ENCODE measurements at places on chromosomes 6 and 20.

- no peak for DNase-seq
Observed at GRCh38 chr6:15735567-15736265, 72.9 kb upstream of the DTNBP1 start.

DNA sequence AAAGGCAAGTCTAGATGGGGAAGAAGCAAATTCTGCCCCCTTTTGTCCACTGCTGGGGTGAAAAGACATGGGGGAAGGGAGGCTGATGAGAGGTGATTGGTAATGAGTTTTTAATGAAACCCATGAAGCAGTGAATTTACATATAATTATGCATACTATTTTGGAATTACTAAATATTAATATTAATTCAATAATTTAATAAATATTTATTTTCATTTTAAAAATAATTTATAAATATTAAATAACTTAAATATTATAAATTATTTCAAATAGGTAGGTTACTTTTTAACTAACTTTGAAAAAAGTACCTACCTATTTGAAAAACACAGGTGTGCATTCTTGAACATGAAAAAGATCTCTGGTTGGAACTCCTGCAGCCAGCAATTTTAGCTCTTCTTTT lies 138.1 kb upstream of the GPR6 start:
- no peak for DNase-seq

DNA sequence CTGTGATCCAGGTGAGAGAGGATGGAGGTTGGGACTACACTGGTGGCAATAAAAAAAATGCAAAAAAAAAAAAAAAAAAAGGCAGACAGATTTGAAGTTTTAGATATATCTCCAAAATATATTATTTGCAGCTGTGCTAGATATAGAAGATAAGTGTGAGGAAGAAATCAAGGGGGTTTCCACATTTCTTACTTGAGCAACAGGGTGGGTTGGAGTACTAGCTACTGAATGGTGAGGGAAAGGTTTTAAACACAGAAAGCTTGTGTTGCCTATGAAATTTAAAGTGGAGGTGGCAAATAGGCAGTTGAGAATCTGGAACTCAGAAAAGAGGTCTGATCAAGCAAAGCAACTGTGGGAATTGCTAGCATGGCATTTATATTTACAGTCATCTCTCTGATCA lies 59.9 kb upstream of the GNRH2 start:
- DNase-seq: peak; percentile 21

DNA sequence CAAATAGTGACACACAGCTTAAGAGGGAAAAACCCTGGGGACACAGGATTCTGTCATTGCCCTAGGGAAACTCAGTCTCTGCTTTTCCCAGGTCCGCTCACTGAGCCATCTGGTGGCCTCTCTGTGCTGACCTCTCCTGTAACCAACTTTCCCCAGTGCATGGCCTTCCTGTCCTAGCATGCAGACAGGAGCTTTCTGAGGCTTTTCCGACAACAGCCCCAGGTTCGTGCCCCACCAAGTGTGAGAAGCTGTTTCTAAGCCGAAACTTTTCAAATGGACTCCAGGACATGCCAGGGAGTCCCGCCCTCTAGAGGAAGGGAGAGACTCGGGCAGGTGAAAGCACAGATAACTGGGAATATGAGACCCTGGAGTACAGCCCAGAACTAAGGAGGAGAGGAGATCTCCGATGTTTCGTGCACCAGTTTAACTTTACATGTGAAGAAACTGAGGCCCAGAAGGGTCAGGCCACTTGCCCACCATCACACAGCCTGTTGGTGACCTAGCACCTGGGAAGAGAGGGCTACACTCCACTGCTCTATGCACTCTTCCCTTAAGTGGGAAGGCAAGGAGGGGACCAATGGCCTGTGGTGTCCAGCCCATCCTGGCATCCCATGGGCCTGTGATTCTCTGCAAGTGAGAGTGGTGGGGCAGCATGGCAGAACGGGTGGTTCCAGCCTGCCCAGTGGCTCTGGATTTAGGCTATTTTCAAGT lies 46.2 kb downstream of the RPP40 start:
- DNase-seq: no peak

DNA sequence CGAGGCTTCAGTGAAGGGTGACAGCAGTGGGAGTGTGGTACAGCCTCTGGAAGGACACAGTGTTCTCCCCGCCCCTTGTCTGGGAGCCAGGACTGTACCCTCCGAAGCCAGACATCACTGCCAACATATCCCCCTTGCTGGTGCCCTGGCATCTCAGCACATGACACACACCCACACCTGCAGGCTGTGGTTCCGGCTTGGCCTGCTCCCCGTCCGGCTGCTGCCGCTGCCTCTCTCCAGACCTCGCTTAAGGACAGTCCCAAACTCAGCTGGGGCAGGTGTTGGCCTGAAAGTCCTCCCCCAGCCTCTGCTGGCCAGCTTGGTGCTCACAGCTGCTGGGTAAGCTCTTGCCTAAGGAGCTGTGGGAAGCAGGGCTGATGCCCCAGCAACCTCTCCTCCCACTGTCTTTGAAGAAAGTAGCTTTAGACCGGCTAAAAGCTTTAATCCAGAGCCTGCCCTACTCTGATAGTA lies 7.0 kb downstream of the EMILIN3 start:
- no peak for DNase-seq

- no peak for DNase-seq
Observed at GRCh38 chr6:150231525-150231850, 88.6 kb downstream of the PPP1R14C start.
